ENCODE measurements at places on chromosomes 2 and 18. TPM values are rescaled to one million over a fixed set of nuclear protein-coding genes. Genes with fewer than 3 reads are reported as not detected.
A peak's percentile ranks its signal among the peaks of the same experiment; 100 is the strongest.

The PLGLB1 gene
- 3.3 TPM for total RNA-seq

- DNase-seq, result no peak
Observed at GRCh38 chr2:206982360-206982955, 43.1 kb downstream of the CPO start.

- no peak for DNase-seq
Observed at GRCh38 chr2:96423291-96423690, 81.9 kb downstream of the NEURL3 start.

The ABCB11 gene
- total RNA-seq, result not detected

GRCh38 chr2:121993682-121994081 is 238.2 kb downstream of the TSN start:
- DNase-seq, result no peak

The SNORC gene
- total RNA-seq, result 2.2 TPM

The IL18RAP gene
- total RNA-seq, result 0.20 TPM

- no peak for DNase-seq
Observed at GRCh38 chr2:109429567-109430328, 184.0 kb downstream of the SEPTIN10 start.

The FHL2 gene
- total RNA-seq, result 1,016 TPM

The LDLRAD4 gene
- 27.7 TPM for total RNA-seq

DNA sequence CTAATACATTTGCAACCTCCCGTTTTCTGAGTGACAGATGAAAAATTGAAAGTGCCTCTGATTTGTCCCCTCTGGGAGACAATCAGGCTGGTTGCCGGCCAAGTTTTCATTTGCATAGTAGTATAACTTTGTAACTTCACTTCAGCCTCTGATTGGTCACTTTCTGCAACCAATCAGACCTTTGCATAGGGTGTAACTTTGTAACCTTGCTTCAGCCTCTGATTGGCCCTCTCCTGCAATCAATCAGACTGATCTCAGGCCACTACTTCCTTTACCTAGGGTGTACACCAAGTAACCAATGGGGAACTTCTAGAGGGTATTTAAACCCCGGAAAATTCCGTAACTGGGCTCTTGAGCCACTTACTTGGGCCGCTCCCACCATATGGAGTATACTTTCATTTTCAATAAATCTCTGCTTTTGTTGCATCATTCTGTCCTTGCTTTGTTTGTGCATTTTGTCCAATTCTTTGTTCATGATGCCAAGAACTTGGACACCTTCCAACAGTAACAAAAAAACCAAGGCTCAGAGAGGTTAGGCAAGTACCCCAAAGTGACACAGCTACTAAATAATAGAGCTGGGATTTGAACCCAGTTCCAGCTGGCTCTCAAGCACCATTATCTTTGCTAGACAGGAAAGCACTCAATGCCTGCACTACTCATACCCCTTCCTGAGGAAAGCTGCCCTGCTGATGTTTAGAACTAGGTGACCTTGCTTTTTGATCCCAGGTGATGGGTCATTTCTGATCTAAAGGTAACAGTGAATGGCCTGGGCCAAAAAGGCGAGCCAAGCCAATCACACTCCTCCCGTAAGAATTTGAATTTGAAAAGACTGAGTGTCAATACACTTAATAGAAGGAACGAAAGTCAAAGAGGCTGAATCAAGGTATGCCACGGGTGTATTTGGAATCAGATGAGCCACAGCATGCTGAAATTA is 10.9 kb upstream of the MYOM1 start:
- no peak for DNase-seq

- no peak for DNase-seq
Observed at GRCh38 chr2:126700677-126701076, 44.7 kb downstream of the GYPC start.

DNA sequence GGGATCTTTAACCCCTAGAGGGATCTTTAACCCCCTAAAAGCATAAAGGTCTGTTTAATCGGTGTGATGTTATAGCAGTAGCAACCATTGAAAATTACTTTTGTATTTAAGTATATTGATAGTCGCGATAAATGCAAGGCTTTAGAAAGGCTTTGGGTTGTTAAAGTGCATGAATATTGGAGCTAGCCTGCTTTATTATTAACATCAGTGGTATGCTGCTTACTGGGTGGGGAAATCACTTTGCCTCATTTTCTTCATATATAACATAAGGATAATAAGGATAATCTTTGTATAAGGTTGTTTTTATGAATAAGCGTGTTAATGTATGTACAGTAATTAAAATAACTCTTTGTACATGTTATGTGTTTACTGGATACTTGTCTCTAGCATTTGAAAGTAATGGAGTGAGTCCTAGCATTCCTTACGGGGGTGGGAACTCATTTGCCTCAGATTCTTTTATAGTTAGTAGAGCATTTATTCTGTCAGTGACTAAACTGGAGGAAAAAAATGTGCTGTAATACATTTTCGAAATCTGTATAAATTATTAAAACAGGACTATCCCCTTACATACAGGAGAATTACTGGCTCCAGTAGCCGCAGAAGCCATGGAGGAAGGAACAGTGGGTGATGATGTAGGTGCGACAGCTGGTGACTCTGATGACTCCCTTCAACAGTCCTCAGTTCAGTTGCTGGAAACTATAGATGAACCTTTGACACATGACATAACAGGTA is 122.2 kb downstream of the BIRC6 start:
- DNase-seq, result no peak

GRCh38 chr2:182090486-182090885 is 104.8 kb downstream of the PPP1R1C start:
- no peak for DNase-seq

- no peak for DNase-seq
Observed at GRCh38 chr2:111896576-111896975, 1.8 kb upstream of the MERTK start.

DNA sequence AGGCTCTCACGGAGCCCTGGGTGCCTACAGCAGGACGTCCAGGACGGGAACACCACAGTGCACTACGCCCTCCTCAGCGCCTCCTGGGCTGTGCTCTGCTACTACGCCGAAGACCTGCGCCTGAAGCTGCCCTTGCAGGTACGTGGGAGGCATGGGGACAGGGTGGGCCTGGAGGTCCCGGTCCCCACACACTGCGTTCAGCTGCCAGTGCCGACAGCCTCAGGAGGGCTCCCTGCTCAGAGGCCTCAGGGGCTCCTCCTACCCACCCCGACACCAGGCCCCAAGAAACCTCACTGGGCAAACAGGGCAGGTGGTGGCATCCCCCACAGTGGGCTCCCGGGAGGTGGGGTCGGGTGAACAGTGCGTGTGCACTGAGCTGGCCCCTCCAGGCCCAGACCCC is 10.8 kb downstream of the ANO7 start:
- DNase-seq, result no peak

GRCh38 chr2:1714291-1715064 is 29.8 kb downstream of the PXDN start:
- no peak for DNase-seq

GRCh38 chr18:49241852-49242251 is 218.6 kb downstream of the DYM start:
- DNase-seq, result no peak

The MPP4 gene
- not detected for total RNA-seq

- DNase-seq, result no peak
Observed at GRCh38 chr2:239459606-239460005, 58.8 kb upstream of the HDAC4 start.

The MC5R gene
- not detected for total RNA-seq

DNA sequence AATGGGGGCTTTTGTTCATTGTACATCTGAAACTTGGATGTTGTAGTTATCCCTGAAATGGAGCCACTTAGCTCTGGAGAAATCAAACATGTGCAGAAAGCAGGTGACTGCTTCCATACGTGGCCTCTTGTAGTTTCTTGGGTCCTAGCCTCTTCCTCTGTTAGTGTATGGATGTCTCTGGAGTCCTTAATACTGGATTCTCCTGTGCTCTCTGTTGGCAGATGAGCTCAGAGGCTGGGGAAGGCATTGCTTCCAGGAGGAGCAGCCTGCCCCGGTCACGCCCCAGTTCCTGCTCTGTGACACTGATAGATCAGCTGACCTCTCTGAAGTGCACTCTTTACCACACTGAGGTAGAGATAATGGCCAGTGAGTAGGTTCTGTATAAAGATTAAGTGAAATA is 176.2 kb downstream of the LDLRAD4 start:
- no peak for DNase-seq

DNA sequence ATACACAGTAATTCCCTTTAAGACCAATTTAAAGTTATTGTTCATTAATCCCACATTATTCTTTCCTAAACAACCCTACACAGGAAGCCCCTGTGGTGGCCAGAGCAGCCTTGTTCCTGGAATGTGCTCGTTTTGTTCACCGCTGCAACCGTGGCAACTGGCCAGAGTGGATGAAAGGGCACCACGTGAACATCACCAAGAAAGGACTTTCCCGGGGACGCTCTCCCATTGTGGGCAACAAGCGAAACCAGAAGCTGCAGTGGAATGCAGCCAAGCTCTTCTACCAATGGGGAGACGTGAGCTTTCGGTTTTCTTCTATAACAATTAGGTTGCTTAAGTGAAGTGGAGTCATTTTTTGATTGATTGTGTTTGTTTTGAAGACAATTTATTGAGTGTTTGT is 101.0 kb downstream of the UNC80 start:
- peak; percentile 63 for DNase-seq

DNA sequence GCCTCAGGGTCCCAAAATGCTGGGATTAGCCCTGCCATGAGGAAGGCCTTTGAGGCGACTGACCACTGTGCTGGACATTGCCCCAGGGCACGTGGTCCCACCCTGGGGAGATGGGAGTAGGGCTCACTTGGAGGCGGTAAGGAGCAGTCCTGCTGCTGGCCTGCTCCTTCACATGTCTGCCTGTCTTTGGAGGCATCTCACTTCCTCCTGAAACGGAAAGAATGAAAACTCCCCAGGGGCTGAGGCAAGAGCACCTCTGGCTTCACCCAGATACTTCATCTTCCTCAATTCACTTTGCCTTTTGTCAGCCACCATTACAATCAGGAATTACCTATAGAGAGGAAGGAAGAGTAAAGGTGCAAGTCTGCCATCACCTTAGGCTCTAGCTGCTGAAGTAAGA is 59.9 kb upstream of the GATA6 start:
- no peak for DNase-seq

The RGPD8 gene
- 4.2 TPM for total RNA-seq

DNA sequence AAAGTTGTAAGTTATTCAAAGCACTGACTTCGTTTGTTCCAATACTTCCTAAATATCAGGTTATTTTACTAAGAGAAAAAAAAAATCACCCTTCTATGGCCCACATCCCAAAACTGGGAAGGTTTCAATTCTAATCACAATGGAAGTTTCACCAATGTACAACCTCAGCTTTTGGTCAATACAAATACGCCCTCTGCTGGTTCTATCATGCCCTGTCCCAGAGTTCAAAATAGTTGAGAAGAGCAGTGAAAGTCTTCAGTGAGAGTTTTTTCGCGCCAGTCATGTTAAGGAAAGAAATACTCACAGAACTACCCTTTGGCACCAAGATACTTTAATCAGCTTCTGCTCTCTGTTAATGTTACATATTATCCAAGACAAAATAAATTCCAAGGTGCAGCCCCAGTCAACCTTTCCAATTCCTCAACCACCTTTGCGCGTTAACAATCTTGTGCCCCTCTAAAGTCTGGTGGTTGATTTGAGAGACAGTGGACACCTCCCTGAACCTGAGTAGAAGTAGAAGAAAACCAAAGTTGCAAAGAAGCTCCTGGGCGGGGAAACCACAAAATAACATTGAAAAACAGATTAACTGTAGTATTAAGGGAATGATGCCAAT is 59.9 kb downstream of the SUMO1 start:
- DNase-seq, result no peak
